ENCODE measurements at places on chromosomes 7 and 10.

DNA sequence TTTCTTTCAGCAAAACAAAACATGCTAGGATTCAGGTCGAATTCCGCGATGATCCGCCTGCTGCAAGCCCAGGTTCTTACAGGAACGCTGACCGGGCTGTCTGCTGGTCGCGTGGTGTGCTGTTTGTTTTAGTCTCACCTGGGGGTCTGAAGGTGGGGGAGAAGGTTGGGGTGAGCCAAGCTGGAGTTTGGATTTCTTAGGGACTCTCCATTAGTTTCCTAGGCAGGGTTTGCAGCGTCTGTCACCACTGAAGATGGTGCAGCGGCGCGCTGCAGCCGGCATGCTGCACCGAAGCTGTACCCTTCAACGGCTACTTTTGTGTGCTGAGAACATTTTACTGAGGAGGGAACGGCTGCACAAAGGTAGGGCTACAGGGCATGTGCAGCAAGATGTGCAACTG lies 48.7 kb downstream of the GCC1 start:
- no peak for DNase-seq

DNA sequence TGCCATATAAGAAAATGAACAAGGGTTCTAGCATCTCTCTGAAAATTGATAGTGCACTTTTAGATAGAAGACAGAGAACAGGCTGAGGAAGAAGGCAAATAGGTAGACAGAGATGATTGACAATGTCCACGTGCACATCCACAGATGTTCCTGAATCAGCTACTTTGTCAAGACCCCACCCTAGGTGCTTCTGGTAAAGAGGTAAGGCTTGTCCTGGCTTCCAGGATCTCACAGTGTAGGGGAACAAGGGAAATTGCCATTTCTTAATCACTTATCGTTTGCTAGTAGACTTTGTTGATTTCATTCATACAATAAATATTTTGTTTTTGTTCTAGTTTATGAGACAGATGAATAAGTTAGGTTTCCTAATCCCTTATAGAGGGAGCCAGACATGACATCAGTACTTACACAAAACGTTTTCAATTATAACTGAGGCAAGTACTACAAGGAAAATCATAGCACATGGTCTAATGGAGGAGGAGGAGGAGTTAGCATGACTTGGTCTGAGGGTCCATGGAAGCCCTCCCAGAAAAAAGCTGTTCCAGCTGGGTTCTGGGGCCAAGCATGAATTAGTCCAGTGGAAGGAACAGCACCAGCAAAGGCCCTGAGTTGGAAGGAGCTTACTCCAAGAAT lies 115.9 kb upstream of the ARID5B start:
- DNase-seq = no peak

GRCh38 chr10:111127081-111127848 lies 50.4 kb downstream of the ADRA2A start:
- no peak for DNase-seq

DNA sequence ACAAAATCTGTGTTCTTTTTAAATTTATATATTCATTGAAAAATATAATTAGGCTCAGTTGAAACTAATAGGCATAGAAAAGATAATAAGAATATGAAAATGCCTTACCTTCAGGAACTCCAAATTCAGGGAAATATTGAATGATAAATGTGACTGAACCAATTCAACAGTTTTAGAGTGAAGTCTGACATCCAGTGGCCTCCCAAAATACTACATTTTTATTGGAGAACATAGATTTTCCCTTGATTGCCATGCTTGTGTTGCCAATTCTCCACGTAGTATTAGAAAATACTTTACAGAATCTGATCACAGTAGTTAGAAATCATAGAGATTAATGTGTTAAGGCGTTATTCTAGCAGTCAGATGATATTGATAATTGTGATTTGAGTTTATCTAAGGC lies 1246.7 kb downstream of the GATA3 start:
- no peak for DNase-seq

DNA sequence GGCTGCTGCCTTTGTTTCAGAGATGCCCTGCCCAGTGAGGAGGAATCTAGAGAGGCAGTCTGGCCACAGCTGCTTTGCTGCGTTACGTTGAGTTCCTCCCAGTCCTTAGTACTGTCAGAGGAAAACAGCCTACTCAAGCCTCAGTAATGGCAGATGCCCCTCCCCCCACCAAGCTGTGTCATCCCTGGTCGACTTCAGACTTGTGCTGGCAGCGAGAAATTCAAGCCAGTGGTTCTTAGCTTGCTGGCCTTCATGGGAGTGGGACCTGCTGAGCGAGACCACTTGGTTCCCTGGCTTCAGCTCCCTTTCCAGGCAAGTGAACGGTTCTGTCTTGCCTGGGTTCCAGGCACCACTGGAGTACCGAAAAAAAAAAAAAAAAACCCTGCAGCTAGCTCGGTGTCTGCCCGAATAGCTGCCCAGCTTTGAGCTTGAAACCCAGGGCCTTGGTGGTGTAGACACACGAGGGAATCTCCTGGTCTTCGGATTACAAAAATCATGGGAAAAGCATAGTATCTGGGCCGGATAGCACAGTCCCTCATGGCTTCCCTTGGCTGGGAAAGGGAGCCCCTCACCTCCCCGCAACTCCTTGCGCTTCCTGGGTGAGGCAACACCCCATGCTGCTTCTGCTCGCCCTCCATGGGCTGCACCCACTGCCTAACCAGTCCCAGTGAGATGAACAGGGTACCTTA lies 9.1 kb downstream of the SDHAF3 start:
- no peak for DNase-seq

DNA sequence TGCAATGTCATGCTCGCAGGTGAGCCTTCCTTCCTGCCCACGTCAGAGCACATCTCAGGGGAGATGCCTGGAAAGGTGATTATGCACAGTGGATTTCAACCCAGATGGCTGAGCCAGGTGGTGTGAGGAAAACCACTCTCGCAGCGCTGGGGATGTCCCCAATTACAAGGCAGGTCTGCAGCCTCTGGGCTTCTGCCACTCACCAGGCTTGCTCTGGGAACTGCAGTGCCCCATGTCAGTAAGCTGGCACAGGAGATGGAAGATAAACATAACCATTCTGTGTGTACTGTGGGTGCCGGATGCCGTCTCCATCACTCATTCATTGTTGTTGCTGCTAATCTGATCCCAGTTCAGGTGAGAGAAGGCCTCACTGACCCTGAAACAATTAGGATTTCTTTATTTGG lies 222.9 kb upstream of the PITRM1 start:
- DNase-seq = no peak

GRCh38 chr7:108263425-108263824 lies 133.3 kb upstream of the LAMB4 start:
- DNase-seq = no peak

DNA sequence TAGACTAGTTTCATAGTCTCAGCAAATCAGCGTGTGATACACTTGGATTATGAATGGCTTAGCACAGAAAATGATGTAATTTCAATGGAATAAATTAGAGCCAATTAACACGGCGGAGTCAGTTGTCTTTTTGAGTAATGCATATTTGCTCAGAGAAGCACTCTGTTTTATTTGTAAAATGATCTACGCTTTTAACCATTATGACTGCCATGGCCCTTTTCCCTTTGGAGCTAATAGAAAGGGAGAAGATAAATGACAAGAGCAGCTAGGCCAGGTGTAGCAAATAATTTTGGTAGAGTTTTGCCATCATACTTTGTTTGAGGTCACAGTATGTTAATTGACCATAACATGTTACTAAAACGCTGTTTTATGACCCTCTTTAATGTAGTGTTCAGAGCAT lies 86.8 kb downstream of the GPR158 start:
- DNase-seq = no peak

GRCh38 chr7:87110778-87111177 lies 41.5 kb upstream of the DMTF1 start:
- DNase-seq = no peak

DNA sequence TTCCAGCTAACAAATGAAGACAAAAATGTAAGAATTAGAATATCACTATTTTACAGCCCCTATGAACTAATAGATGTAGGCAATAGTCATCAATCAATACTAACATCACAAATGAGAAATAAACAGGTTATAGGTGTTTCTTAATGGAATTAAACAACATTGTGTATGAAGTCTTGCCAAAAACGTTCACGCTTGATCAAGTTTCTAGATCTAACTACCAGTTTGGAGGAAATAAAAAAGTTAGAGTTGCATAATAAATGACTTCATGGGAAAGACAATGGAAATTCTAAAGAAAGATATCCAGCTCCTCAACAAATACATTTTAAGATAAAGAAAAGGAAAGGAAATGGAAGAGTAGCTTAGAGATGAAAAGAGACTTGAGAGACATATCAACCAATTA lies 19.7 kb downstream of the TAC1 start:
- DNase-seq = no peak

GRCh38 chr7:34220506-34221185 lies 315.3 kb downstream of the BMPER start:
- no peak for DNase-seq

DNA sequence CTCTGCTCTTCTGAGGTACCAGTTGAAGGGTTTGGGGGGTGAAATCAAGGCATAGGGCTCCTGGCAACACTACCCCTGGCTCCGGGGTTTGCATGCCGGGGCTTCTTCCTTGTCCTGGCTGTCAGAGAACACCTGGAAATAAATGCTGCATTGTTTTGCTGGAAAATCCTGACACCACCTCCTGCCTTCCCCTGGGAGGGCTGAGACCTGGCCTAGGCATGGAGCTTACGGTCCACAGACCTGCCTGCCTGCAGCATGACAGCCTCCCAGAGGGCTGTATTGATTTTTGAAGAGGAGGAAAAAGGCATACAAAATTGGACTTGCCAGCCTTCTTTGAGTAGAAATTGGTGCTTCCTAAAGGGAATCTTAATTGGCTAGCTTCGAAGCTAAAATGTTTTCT lies 227.1 kb downstream of the MGMT start:
- DNase-seq = no peak

DNA sequence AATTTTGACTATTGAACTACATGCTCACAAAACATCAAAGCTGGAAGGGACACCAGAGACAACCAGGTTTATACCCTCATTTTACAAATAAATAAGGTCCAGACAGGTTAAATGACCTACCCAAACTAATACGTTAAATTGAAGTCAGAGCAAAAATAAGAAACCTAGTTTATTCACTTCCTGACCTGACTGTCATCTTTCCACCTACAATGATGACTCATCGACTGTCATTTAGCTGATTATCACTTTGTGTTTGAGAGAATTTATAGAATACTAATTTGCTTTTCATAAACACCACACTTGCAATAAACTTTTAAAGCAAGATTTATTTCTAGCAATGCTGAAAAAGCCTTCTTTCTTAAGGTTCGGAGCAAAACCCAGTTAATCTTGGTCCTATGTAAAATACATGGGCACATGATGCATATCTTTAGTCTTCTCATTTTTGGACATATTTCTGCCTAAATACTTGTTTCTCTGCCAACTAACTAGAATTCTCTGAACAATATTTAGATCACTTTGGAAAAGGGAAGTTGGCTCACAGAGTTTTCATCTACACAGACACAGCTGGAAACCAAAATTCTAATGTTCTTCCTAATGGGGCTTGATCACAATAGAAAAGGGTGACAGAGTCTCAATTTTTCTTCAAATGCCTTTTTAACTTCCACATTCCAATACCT lies 16.7 kb upstream of the LRRN3 start:
- no peak for DNase-seq

GRCh38 chr7:6279937-6280336 lies 7.5 kb upstream of the CYTH3 start:
- DNase-seq = no peak

- DNase-seq = no peak
These were observed 109.5 kb upstream of the GJD4 start for GRCh38 chr10:35495521-35496119.

DNA sequence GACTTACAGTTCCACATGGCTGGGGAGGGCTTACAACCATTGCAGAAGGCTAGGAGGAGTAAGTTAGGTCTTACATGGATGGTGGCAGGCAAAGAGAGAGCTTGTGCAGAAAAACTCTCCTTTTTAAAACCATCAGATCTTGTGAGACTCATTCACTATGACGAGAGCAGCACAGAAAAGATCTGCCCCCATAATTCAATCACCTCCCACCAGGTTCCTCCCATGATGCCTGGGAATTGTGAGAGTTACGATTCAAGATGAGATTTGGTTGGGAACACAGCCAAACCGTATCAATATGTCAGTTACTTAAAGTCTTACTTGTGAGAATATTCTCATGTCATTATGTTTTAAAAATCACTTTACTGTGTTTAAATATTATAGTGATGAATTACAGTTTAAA lies 481.9 kb downstream of the ARL4A start:
- DNase-seq = no peak

DNA sequence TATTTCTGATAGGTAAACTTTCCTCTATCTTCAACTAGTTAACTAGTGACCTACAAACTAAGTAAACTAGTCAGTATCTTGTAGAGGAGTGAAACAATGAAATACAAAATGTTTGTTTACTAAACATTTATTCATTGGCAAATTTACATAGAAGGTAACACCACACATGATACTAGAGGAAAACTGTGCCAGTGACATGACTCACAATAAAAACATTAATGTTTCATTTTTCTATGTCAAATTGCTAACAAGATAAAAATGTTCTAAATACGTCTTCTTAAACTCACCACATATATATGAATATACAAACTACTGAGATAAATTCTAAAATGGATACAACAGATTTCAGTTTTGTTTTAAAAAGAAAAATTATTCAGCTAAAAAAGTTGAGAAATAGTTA lies 471.3 kb downstream of the PARD3 start:
- DNase-seq = no peak

- no peak for DNase-seq
These were observed 65.8 kb downstream of the DIP2C start for GRCh38 chr10:623477-624311.

DNA sequence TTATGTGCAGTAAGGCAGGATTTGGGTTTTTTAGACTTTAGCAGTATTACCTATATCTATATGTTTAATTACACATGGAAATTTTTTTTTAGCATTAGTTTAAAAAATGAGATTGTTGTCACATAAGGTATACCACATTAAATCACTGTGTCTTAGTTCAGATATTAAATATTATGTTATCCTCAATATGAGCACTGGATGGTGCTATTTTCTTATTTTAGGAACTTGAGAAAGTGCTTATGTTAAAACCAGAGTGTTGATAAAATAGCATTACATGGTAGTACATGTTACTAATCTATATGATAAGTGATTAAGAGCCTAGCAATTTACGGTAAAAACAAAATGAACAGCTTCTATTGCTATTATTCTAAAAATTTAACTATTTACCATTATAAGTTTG lies 28.8 kb downstream of the MIOS start:
- no peak for DNase-seq

GRCh38 chr10:75375838-75376237 lies 25.7 kb downstream of the ZNF503 start:
- no peak for DNase-seq

GRCh38 chr10:45673074-45673648 lies 589 bp upstream of the ZFAND4 start:
- no peak for DNase-seq

- DNase-seq = no peak
These were observed 18.1 kb upstream of the TFAM start for GRCh38 chr10:58367069-58367468.

- no peak for DNase-seq
These were observed 2.3 kb upstream of the SLC16A9 start for GRCh38 chr10:59711871-59712494.

DNA sequence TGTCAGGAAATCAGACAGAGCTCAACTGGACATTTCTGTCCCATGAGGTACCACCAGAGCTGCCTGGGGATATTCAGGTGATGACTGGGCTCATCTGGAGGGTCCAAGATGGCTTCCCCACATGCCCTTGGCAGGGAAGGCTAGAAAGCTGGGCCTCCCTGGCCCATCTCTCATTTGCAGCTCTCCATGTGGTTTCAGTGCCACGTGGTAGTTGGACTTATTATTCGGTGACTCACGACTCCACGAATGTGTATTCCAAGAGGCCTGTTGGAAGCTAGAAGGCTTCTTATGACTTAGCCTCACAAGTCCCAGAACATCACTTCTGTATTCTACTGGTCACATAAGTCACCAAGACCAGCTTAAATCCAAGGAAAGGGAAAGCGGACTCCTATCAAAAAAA lies 22.8 kb downstream of the NSMCE4A start:
- no peak for DNase-seq
